ENCODE measurements at places on chromosomes 16 and 17.

- no peak for DNase-seq
These were observed 528 bp downstream of the PER1 start for GRCh38 chr17:8151641-8152111.

DNA sequence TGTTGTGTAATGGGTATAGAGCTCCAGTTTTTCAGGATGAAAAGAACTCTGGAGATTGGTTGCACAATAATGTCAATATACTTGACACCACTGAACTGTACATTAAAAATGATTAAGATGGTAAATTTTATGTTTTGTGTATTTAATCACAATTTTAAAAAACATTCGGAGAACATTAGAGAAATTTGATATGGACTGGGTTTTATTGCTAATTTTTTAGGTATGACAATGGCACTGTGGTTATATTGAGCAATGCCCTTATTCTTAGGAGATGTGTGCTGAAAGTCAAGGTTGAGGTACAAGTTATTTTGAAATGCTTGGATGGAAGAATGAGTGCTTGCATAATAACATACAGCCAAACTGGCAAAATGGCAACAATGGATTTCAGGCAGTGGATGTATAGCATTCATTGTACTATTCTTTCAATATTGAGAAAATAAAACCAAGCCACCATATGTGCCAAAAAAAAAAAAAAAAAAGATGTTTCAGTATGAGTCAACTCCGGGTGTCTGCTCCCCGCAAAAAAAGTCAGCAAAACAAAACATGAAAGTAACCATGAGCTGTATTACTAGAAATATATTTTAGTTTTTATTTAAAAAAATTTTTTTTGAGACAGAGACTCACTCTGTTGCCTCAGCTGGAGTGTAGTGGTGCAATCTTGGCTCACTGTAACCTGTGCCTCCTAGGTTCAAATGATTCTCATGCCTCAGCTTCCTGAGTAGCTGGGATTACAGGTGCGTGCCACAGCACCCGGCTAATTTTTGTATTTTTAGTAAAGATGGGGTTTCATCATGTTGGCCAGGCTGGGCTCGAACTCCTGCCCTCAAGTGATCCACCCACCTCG lies 19.8 kb downstream of the HOXB1 start:
- DNase-seq, result no peak

GRCh38 chr17:79754370-79754769 lies 23.6 kb upstream of the CBX2 start:
- no peak for DNase-seq

- peak; percentile 97 for DNase-seq
These were observed 15.4 kb upstream of the ZNF287 start for GRCh38 chr17:16584273-16584995.

DNA sequence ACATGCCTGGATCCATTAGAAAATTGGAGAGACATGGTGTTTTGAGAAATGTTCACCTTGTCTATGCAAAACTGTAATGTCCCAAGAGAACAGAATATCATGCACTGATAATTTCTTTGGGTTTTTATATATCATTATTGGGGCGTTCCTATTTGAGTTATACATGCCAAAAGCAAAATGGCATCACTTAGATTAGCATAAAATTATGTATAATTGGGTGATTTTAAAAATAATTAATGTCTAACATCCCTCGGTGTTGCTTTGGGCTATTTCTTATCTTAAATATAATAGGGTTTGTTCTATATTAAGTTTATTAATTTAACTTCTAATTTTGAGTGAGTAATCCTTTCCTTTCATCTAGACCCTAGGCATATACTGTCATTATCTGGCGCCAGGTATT lies at the start of gene KRT28:
Gene KRT28 (minus strand): TSS at position 101 of the 400 bp plus-strand sequence. CDS start 66 bp downstream, at position 35.
- DNase-seq, result no peak

DNA sequence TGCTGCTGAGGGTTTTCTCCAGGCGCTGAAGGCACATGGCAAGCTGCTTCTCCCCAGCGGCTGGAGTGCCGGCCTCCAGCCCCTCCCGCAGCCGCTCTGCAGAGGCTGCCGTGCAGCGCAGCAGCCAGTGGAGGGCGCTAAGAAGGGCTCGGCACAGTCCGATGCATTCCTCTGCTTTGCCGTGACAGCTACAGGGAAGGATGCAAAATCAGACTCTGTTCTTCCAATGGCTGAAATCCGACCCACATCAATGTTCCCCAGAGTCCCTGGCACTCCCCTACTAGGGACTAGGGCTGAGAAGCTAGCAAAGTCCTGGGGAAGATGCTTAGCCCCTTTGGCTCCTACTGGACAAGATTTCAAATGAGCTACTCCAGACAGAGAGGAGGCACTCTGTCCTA lies 19.0 kb downstream of the MED24 start:
- peak; percentile 65 for DNase-seq

DNA sequence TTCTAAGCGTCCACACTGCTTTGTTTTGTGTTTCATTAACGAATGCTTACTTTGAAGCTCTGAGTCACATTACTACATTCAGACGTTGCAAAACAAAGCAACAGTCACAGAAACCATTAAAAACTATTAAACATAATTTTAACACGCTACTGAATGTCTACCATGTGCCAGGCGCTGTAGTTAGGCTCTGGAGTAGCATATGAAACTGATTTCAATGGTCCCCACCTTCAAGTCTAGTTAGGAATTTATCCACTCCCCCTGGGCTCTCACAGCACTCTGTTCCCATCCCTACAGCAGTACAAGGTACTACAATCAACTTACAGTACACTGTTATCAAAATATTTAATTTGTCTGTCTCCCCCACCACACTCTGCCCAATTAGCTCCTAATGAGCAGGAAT lies 631 bp downstream of the UTP6 start:
- no peak for DNase-seq
